ENCODE measurements at places on chromosomes 7 and 10. TPM values are rescaled to one million over a fixed set of nuclear protein-coding genes. Genes with fewer than 3 reads are reported as not detected.

DNA sequence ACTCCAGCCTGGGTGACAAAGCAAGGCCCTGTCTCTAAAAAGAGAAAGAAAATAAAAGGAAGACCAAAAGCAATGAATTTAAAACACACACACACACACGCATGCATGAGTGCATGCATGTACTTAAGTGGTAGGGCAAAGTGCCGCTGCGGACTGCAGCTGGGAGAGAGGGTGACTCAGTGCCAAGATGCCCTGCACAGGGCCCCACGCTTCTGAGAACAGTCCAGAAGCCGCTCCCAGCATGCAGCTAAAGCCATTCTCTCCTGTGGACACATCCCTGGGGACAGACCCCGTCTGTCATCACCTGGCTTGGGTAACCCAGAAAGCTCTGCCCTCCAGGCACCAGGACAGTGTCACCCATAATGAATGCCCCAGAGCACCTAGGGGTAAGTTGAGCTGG lies 61.0 kb upstream of the MYL10 start:
- no peaks in the 10 kb centered on the region for H3K27me3 ChIP-seq
- DNase-seq, result no peak
- H3K27ac ChIP-seq, result no peak overlapping the region
- H3K4me3 ChIP-seq, result no peak overlapping the region

DNA sequence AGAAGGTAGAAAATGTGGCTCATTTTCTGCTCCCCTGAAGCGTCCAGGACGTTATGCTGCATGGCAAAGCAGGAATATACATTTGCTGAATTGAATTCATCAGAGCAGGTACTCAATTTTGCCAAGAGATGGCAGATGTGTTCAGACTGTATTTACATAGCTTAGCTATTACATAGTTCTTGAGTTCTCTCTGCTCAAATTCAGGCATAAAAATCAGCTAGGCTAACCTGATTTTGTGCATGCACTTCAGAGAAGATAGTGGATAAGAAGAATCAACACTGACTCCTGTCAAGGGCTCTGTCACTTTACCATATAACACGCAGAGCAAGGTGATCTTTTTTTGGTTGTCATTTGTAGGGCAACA lies 209.2 kb upstream of the FAM3C start:
- no peaks in the 10 kb centered on the region for H3K36me3 ChIP-seq
- H3K4me3 ChIP-seq, result no peak overlapping the region
- no peak for DNase-seq
- H3K27ac ChIP-seq, result no peak overlapping the region

- H3K27ac ChIP-seq, result no peak overlapping the region
- no peaks in the 10 kb centered on the region for H3K27me3 ChIP-seq
- H3K4me3 ChIP-seq, result no peak overlapping the region
- H3K36me3 ChIP-seq, result no peaks in the 10 kb centered on the region
- DNase-seq, result no peak
These were observed 119.5 kb downstream of the APBB1IP start for GRCh38 chr10:26557641-26558014.

- no peak overlapping the region for H3K27ac ChIP-seq
- H3K4me3 ChIP-seq, result no peak overlapping the region
- no peaks in the 10 kb centered on the region for H3K27me3 ChIP-seq
- no peaks in the 10 kb centered on the region for H3K4me1 ChIP-seq
These were observed 56.3 kb upstream of the MDFIC start for GRCh38 chr7:114865564-114865963.

GRCh38 chr10:114316744-114317143 lies 77.7 kb downstream of the VWA2 start:
- no peak overlapping the region for H3K4me3 ChIP-seq
- H3K27me3 ChIP-seq, result no peaks in the 10 kb centered on the region
- no peaks in the 10 kb centered on the region for H3K4me1 ChIP-seq
- no peaks in the 10 kb centered on the region for H3K36me3 ChIP-seq

DNA sequence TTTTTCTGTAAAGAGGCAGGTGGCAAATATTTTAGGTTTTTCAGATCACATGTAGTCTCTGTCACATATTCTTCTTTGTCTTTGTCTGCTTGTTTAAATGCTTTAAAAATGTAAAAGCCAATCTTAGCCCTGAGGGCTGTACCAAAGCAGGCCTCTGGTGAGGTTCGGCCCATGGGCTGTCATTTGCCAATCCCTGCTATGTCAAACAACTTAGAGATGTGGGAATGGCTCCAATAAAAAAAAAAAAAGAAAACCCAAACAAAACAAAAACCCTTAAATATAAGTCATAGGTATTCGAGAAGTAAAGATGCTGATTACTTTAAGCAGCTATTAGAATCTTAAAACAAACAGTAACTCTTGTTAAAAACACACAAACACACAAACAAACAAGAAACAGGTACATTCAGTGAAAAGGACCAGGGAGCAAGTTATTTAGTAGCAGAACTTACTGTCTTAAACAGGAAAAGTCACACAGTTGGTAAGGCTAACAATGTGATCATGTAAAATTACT lies 61.4 kb upstream of the NAMPT start:
- no peak overlapping the region for H3K27ac ChIP-seq
- H3K4me1 ChIP-seq, result no peaks in the 10 kb centered on the region
- no peaks in the 10 kb centered on the region for H3K36me3 ChIP-seq
- H3K4me3 ChIP-seq, result no peak overlapping the region
- DNase-seq, result no peak
- no peaks in the 10 kb centered on the region for H3K27me3 ChIP-seq

DNA sequence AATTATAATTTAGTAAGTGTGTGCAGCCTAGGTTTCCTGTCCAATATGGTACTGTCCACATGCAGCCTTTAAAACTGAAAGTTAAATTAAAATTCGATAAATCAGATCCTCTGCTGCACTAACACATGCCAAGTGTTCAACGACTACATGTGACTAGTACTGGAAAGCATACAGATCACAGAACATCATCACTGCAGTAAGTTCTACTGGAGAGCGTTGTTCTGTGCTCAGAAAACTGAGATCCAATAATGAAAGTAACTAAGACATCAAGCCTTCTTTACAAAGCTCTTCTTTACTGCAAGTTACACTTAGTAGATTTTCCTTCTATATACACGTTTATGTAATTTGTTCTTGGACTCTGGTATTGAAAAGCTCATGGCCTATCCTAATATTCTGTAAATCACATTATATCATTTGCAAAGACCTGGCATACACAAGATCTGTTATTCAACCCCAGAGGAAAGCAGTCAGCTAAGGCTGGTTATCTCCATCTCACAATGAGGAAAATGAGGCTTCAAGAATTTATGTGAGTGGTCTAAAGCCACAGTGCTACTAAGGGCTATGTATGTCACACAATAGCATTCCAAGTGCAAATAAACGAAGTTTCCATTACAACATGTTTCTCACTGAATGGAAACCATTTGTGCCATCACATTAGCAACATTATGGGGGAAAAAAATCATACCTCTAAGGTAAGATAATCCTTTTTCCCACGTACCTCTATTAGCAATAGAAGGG lies 77.6 kb downstream of the VPS41 start:
- no peaks in the 10 kb centered on the region for H3K36me3 ChIP-seq
- H3K27ac ChIP-seq, result no peak overlapping the region
- no peaks in the 10 kb centered on the region for H3K27me3 ChIP-seq
- no peaks in the 10 kb centered on the region for H3K4me1 ChIP-seq
- no peak for DNase-seq

DNA sequence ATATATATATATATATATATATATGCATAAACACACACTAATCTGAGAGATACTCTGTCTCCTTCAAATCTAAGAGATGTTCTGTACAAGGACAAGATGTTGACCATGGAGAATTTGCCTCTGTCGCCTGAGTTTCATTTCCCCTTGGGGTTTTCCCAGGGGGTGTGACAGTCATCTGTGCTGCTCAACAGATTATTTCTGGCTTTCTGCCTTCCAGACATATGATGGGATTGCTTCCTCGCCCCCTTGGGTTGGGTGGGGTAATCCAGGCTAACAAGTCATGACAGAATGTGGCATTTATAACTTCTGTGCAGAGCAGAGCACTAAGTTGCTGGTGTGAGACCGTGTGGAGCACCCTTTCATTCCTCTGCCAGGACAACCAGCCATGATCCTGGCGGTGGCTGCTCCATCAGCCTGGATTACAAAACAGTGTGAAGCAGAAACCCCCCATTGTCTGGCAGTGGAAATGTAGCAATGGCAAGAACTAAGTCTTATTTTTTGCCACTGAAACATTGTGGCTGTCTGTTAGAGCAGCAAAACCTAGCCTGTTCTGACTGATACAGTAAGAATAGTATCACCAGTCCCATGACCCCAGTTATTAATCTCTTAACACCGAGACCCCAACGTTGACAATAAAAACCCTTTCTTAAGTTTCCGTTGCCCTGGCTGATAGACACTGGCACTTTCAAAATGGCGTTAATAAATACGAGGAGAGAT lies 13.7 kb upstream of the USP6NL start:
- H3K4me1 ChIP-seq, result no peaks in the 10 kb centered on the region
- H3K36me3 ChIP-seq, result no peaks in the 10 kb centered on the region
- peak; percentile 54 for DNase-seq

DNA sequence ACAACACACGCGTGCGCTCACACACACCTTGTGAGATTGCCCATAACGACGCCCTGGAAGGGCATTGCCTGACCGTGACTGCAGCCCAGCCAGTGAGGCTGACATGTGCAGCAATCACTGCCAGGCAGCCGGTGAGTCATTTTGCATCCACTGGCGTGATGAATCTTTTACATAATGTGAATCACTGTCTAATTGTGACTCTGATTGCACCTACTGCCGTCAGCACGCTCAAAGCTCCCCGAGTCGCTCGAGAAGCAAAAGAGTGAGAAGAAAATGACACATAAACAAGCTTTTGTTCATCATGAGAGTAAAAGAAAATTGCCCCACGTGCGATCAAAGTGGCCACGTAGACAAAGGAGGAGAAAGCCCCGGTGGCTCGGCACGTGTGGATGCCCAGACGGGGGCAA lies 117.4 kb upstream of the PFKP start:
- no peak for DNase-seq
- H3K36me3 ChIP-seq, result no peaks in the 10 kb centered on the region
- H3K27me3 ChIP-seq, result no peaks in the 10 kb centered on the region
- H3K4me3 ChIP-seq, result no peak overlapping the region

The HOXA3 gene
- total RNA-seq, result 20.8 TPM

The CALML5 gene
- total RNA-seq, result not detected

The MYH16 gene
- total RNA-seq, result not detected

All from aorta (tissue), 5 donors.